ENCODE measurements at places on chromosomes 3 and 15.

GRCh38 chr3:161560008-161560637, 63.5 kb downstream of the OTOL1 start:
- peak; percentile 63 for DNase-seq

DNA sequence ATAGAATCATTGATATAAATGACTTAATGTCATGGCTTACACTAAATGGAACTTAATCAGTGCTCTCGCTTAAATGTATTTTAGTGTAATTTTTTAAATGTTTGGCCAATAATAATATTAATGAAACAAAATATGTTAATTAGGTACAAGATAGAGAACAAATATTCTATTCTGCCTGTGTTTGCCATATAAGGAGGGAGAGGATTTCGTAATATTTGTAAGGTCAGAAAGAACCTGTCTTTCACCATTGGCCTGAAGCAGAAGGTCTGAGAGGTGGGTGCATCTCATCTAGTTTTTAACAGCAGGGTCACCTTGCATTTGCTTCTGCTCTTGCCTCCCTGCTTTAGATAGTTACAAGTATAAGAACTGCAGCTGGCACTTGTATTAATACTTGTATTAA, 2.5 kb downstream of the GPR87 start:
- DNase-seq = no peak

- no peak for DNase-seq
Measured at GRCh38 chr15:75810874-75811498, 32.3 kb upstream of the UBE2Q2 start.

- DNase-seq = no peak
Measured at GRCh38 chr3:150439657-150440056, 31.6 kb downstream of the TSC22D2 start.

DNA sequence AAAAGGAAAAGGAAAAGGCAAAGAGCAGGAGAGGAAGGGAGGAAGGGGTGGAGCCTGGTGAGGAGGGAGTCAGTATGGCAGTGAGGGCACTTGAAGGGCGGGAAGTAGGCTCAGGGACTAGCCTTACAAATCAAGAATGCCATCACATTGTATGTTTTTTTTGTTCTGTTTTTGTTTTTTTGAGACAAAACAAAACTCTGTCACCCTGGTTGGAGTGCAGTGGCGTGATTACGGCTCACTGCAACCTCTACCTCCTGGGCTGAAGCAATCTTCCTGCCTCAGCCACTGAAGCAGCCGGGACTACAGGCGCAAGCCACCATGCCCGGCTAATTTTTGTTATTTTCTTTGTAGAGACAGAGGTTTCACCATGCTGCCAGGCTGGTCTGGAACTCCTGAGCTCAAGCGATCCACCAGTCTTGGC, 10.5 kb upstream of the PIK3CB start:
- no peak for DNase-seq

DNA sequence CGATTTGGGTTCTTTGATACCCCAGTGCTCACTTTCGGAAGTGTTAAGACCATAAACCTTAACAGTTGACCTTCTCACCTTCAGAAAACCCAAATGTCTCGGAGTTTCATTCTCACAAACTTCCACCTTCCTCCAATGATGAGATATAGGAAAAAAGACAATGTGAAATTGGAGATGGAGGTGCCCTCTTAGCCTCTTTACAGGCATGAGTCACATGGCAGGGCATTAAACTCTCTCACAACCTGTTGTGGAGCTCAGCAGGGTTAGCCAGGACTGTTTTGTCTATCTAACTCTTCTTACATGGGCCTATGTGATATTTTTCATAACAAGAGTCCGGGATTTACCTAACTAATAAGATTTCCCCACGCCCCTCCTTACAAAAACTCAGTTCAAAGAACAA, 10.7 kb downstream of the AGTR1 start:
- DNase-seq = no peak

- DNase-seq = no peak
Measured at GRCh38 chr15:78675617-78676360, 34.8 kb upstream of the CHRNB4 start.

DNA sequence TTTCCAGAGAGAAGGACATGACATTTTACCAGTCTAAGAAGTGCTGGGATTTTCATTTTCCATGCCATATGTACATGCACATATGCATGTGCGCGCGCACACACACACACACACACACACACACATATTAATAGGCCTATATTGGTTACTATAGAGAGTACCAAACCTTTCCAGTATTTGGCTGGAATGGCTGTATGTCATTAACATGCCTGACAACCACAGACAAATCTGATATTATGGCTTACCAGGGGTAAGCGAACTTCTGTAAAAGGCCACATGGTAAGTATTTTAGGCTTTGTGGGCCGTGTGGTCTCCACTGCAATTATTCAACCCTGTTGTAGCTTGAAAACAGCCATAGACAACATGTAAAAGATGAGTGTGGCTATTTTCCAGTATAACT, 97.2 kb upstream of the TSPAN3 start:
- DNase-seq = no peak

DNA sequence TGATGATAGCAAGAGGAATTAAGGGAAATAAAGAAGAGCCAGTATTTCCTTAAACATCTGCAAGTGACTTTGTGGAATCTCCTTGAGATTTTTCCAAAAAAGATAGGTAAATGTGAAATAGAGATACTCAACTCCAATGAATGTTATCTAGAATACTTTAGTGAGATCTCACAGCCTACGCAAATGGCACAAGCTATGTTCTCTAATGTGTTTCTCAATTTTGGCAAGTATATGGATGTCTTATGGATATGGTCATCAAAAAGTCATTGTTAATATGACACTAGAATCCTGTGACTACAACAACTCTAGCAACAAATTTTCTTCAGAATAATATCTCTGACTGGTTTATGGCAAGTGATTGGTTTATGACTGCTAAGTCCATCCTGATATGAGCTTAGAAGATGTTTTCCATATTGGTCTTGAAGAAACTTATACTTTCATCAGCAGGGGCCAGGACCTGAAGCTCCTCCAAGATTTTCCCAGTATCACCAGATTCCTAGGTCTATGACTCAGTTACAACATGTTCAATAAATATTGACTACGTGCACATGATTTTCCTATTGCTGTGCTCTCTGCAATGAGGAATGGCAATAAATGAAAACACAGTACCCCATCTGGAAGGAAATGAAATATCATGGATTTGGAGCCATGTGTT, 170.9 kb upstream of the THBS1 start:
- no peak for DNase-seq

GRCh38 chr3:53969086-53969485, 77.4 kb upstream of the SELENOK start:
- no peak for DNase-seq

DNA sequence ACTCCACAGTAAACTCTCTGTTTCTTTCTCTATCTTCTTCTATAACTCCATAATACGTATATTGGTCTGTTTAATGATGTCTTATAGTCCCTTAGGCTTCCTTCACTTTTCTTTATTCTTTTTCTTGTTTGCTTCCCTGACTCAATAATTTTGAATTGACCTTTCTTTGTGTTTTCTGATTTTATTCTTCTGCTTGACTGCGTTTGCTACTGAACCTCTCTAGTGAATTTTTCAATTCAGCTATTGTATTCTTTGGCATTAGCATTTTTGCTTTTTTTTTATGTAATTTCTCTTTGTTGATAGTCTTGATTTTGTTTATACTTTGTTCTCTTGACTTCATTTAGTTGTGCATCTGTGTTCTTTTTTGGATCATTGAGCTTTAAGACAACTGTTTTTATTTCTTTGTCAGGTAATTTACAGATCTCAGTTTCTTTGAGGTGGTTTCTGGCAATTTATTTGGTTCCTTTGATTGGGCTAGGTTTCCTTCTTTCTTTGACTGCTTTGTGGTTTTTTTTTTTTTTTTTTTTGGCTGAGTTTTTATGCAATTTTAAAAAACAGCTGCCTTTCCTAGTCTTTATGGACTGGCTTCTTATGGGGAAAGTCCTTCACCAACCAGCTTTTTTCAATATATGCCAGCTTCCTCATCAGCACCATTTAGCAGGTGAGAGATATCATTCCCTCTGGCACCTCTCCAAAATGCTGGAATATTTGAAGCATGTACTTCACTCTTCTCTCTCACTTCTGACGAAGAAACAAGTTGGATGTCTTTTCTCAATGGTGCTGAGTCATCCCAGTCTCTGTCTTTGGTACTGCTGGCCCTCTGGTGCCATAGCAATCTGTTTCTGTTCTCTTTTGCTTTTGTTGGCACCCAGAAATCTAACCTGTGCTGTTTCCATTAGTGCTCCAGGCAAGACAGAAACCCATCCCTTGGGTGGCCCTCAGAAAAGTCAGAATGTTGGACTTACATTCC, 17.6 kb downstream of the RSRC1 start:
- no peak for DNase-seq

GRCh38 chr15:80076321-80077318, 17.1 kb downstream of the ZFAND6 start:
- DNase-seq = no peak

DNA sequence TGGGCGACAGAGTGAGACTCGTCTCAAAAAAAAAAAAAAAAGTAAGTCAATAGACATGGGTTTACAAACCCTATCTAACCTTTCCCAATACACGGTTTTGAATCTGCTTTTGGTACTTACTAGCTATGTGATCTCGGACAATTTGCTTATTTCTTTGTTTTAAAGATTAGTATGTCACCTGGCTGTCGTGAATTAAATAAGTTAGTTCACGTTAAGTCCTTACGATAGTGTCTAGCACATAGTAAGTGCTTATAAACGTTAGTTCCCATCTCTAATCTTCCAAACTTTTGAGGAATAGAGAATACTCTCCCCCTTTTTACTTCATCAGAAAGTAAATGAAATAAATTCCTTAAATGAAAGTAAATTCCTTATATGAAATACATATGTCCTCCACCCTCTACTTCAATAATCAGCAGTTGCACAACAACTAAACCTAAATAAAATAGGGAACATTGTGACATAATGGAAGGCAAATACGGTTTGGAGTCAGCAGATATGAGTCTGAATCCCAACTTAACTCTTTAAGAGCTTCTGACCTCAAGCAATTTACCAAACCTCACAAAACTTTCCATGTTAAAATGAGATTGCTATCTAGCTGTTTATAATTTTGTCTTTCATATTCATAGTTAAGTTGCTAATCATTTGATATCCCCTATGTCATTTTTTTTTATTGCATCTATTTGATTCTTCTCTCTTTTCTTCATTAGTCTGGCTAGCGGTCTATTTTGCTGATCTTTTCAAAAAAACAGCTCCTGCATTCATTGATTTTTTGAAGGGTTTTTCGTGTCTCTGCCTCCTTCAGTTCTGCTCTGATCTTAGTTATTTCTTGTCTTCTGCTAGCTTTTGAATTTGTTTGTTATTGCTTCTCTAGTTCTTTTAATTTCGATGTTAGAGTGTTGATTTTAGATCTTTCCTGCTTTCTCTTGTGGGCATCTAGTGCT, 134.6 kb downstream of the PEAK1 start:
- DNase-seq = peak; percentile 14

DNA sequence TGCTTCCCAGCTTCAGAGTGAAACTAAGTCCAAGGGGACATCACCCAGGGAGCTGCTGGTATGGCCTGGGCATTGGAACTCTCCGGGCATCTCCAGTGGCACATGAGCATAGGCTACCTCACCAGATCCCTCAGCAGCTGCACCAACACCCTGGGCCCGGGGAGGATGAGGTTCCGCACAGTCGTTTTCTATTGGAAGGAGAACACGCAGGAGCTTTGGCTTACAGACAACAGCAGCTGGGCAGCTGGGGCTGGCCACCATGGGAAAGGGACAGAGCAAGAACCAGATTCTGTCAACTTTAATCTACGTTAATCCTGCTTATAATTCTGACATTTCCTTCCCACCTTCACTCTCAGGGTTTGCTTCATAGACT, 65.5 kb downstream of the MYO1E start:
- no peak for DNase-seq

- DNase-seq = peak; percentile 61
Measured at GRCh38 chr3:31053299-31053698, 158.8 kb upstream of the GADL1 start.

DNA sequence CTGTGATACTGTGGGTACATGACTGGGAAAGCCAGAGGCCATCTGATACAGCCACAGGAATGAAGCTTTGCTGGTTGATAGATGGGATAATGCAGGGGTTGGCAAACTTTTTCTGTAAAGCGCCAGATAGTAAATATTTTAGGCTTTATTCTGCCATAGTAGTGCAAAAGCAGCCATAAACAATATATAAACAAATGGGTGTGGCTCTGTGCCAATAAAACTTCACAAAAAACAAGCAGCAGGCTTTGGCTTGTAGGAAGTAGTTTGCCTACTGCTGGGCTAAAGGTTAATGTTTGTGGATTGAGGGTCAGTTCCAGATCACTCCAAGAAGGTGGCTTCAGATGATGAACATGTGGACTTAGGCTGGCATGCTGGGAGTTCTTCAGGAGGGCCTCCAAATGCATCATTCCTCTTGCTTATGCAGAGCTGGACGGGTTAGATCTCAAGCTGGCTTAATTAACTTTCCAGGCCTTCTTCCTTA, 305.7 kb downstream of the RPLP1 start:
- DNase-seq = no peak

- DNase-seq = peak; percentile 71
Measured at GRCh38 chr3:127560051-127560787, 30.3 kb downstream of the TPRA1 start.

DNA sequence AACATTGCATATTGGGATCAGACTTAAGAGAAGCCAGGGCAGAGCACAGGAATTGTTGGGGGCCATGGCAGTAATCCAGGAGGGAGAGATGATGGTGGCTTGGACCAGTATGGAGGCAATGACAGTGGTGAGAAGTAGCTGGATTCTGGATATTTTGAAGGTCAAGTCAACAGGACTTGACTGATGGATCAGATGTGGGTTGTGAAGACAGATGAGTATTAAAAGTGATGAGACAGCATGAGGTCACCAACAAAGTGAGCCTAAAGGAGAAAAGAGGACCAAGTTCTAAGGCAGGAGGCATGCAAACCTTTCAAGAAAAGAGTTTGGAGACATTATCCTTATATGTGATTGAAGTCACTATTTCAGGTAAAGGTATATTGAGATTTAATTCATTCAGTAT, 56.6 kb upstream of the TIPARP start:
- no peak for DNase-seq

DNA sequence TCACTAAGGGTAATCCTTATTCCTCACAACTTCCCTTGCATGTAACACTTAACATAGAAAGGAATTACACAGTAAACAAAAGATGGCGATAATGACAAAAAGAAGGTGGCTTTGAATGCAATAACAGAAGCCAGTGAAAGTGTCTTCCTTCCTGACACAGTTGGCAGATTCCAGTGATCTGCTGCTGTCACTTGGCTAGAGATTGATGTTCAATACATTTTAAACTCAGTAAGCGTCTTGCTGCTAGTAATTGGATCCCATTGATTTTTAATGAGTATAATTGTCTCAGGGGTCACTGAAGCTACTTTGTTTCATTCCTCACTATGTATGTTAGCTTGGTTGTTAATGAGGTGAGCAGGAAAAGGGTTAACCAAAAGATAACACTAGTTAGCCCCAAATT, 692.7 kb downstream of the NTRK3 start:
- no peak for DNase-seq
